Right renal pelvis (tissue), 4 donors: ENCODE measurements at places on chromosomes 2 and 18. TPM values are rescaled to one million over a fixed set of nuclear protein-coding genes. Genes with fewer than 3 reads are reported as not detected.

MBP gene
- polyA plus RNA-seq = 20.4 TPM

PLEK gene
- polyA plus RNA-seq = 10.5 TPM

ACADL gene
- 18.4 TPM for polyA plus RNA-seq

RGPD3 gene
- 0.10 TPM for polyA plus RNA-seq

OTX1 gene
- polyA plus RNA-seq = not detected

SLC14A1 gene
- polyA plus RNA-seq = 4.2 TPM

SP5 gene
- polyA plus RNA-seq = 0.69 TPM

DNA sequence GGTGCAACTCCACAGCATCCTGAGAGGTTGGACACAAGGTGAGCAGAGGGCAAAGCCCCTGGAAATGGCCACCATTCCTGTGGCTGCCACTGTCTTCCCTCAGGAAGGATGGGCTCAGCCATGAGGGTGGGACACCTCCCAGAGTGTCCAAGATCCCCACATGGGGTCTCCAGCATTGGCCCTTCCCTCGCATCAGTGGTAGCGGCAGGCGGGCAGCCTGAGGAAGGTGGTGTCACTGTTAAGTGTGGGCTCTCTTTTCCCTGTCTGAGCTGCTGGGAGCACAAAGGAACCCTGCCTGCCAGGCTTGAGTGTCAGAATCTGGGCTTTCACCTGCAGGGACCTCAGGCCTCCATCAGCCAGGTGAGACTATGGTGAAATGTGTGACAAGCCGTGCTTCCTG lies 47.6 kb downstream of the SP110 start:
- DNase-seq = no peak

DNA sequence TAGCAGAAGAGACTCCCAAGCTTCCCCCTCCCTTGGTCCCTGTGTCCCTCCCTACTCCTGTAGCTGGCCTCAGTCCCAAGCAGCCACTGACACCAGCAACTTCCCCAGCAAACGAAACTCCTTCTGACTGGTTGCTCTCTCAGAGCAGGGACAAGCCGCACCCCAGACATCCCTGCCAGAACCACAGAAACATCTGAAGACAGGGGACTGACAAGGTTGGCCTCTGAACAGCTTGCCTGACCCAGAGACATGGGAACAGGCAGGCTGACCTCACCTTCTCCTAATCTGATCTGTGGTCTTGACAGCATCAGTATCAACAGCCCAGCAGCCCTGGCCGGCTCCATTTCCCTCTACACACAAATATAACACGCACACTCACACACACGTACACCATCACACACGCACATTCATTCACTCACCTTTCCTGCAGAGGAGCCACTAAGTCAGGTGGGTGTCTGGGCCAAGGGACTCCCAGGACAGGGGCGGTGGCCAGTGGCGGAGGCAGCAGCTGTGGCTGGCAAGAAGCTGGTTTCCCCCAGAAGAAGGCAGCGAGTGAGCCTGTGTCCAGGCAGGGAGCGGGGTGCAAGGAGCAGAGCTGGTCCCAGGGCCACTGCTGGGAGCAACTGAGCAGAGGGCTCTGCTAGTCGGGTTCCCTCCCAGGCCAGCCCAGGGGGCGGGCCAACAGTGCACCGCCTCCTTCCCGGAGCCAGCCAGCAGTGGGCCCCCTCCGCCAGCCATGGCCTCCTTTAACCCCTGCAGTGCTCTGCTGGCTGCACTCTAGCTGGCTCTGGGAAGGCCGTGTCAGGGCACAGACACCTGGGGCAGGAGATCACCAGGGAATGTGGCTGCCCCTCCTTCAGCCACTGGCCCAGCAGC lies 59.1 kb downstream of the TNS1 start:
- DNase-seq = no peak

DNA sequence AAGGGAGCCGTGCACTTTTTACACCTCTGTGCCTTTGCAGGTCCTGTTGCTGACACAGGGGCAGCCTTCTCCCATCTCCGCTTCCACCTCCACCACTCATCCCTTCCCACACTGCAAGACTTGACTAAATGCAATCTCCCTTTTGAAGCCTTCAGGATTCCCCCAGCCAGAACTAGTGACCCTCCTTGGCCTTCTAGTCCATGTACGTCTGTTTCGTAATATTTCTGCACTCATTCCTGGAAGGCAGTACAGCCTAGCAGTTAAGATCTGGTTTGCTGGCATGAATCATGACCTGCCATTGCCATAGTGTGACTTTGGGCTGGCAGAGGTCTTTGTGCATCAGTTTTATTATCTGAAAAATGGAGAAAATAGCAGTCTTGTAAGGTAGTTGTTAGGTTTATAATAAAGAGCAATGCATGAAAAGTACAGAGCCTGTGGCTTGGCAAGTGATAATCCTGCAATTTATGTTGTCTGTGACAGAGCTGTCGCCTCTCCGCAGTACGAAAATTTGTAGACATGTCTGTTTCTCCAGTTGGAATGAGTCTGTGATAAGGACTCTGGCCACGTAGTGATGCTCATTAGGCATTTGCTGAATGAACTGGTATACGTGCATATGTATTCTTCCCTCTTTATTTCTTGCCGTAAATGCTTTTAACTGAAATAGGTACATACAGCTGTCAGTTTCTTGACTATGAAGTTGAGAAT lies 36.7 kb downstream of the NCK2 start:
- DNase-seq = no peak

GRCh38 chr2:235749121-235749770 lies 255.4 kb downstream of the AGAP1 start:
- no peak for DNase-seq

DNA sequence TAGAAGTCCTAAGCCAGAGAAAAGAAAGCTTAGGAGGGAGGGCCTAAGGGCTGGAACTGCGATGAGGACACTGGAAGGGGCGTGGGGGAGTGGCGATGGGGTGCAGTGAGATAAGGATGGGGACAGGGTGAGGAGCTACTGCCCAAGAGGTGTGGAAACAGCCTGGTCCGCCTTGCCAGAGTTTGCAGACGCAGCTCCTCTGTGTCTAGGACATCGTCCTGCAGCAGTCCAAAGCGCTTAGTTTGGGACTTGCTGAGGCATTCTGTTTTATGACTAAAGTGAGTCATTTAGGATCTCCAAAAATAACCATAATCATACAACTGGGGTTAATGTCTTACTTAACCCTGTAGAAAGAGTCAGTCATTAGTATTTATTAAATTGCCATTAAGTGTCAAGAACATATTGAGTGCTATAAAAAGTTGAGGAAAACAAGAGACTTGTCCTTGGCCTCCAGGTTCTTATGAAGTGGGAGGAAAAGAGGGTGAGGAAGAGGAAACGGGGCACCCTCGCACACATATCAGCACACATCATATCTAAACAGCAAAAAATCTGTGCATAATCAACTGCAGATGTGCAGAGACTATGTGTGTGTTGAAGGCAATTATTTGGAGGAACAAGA lies 74.8 kb downstream of the CDK15 start:
- no peak for DNase-seq

GRCh38 chr2:185127412-185127811 lies 529.1 kb downstream of the ZNF804A start:
- no peak for DNase-seq

GRCh38 chr2:127810156-127810618 lies 784 bp downstream of the WDR33 start:
- DNase-seq = peak; percentile 38

GRCh38 chr2:173184031-173185004 lies 108.7 kb downstream of the MAP3K20 start:
- DNase-seq = no peak

GRCh38 chr2:95353055-95353575 lies 49.4 kb upstream of the FAHD2A start:
- DNase-seq = no peak

DNA sequence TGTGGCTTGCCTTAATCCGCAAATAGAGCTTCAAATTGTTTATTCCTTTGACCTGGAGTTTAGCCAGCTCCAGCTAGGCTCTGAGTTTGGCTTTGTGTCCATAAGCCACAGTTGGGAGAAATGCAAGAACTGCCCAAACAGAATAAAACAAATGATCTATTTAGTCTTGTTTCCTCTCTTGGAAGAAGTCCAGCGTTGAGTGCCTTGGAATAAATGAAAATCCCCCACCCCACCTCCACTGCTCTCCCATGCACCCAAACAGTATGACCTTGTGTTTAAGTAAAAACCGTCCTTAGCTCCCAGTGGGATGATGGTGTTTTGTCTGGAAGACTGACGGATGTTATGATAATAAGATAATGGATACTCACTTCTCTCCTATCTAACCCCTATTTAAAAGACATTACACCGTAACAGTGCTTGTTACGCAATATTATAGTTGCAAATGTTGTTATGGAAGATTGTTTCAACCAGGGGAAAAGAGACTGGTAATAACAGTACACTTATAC lies 3.2 kb upstream of the SERPINE2 start:
- DNase-seq = no peak

DNA sequence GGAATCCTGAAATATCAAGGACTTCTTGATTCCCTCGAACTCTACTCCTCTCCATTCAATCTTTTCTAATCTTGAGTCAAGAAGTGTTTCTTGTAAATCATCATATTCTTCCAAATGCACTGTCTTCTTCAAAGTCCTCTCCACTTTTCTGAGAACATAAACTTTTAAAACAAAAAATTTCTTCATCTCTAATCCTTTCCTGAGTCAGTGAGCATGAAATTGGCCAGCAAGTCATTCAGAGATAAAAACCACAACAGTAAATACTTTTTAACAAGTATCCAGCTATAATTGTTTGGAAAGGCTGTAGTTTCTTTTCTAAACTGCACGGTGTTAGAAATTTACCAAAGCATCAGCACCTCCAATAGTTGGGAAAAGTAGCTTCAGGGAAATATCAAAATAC lies 312.6 kb upstream of the GALNT5 start:
- no peak for DNase-seq

DNA sequence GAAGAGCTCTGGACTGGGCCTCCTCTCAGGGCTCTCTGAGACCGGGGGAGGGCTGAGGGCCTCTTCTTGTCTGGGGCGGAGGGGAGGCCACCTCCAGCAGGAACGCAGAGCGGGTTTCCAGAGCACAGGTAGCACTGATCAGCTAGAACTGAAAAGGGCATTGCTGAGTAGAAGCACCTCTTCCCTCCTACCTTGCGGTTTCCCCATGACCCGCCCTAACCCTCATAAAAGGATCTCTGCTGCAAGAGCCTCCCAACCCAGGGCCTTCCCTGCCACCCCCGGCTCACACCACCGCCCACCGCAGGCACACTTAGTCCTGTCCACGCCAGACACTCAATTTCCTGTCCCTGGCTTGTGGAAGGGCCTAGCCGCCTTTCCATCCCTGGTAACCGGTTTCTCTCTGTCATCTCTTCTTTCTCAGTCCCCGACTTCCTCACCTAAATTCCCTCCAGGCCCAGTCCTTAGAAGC lies 966 bp downstream of the ADCY3 start:
- no peak for DNase-seq

- no peak for DNase-seq
Measured at GRCh38 chr2:150612957-150613710, 125.7 kb upstream of the RND3 start.

DNA sequence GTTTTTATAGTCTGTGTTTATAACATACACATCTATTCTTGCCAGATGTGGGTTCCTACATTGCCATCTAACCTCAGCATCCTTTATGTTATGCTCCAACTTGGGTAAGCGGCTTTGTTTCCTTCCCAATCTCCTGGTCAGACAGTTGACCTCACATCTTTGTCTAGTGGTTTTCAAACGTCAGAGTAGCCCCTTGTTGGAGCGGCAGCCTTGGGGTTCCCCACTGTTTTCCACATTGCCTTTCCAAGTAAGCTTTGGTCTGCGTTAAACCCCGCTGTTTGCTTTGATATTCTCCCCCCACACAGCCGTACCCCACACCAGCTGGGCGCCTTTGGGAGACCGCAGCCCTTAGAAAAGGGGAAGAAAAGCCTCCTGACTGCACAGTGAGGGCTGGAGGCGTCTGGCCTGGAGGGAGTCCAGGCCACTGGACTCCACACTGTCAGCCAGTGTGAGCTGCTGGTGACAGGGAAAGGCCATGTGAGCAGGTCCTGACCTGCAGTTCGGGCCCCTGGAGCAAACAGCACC lies 83.3 kb downstream of the MALT1 start:
- no peak for DNase-seq

DNA sequence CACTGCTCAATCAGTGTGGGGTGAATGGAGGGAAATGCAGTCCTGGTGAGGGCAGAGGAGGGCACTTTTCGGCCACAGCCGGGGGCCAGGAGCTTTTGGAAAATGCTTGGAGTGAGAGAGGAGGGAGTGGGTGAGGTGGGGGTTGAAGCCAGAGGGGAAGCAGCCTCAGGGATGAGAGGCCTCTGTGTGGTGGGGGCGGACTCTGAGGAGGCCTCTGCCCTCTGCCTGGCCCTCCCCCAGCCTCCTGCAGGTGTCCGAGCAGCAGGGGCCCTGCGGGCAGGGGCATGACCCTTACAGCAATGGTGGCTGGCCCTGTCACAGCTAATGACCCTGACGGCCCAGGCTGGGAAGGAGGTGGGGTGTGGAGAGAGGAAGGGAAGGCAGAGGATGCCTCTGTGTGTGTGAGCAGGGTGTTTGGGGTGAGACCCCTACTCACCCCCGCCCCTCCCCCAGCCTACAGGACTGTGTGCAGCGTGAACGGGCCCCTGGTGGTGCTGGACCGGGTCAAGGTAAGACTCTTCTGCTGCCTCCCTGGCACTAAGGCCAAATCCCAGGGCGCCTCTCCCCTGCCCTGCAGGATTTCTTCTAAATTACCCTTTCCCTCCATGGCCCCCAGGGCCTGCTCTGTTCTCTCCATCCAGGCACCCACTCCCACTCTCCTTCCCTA lies 7.6 kb downstream of the ATP6V1B1 start:
- DNase-seq = no peak

DNA sequence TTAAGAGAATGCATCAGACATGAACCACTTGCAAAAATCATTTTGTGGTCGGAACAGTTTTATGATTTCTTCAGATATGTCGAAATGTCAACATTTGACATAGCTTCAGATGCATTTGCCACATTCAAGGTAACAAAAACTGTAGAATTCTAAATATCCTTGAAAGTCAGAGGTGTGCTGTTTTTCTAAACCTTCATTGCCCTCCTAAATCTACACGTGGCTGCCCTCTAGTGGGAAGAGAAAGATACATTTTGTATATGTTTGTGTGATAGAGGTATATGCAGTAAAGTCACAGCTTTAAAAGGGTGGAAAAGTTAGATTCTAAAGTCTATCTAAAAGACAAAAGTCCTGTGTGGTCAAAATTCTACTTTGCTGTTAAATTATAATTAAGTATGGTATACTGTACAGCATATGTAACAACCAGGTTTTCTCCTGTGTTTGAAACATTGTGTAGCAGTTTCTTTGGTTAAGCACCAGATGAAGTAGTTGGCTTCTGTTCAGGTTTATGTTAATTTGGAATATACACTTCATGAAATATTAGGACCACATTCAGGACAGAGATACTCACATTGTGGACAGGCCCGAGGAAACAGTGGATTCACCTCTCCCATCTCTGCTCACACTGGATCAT lies 65.9 kb upstream of the ITM2C start:
- DNase-seq = peak; percentile 31

DNA sequence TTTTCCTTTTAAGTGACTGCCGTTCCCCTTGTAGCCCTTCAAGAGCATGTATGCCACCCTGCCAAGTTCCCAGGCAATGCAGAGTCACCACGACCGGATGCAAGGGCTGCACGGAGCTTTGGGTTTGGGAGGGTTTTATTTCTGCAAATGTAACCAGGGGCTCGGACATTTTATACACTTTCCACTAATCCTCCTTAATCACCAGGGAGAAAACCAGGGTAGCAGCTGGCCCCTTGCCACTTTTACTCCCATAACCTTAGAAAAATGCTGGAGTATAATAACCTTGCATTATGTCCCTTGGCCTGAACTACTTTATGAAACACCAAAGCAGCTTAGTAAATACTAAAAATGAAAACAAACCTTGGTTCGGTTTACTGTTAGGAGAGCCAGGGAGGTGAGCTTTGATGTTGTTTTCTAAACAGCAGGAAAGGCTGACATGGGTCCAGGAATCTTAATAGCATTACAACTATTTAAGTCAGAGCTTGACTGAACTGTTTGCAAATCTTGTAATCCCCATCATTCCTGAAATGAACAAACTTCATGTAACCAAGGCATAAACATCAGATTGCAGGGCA lies 152.8 kb upstream of the RIOK3 start:
- no peak for DNase-seq
